PC-9 (cell line): ENCODE measurements at places on chromosomes 2 and 18. TPM values are rescaled to one million over a fixed set of nuclear protein-coding genes. Genes with fewer than 3 reads are reported as not detected.

- no peak for DNase-seq
- no peak overlapping the region for H3K27ac ChIP-seq
- no peaks in the 10 kb centered on the region for H3K27me3 ChIP-seq
These were observed 3.6 kb downstream of the REG3A start for GRCh38 chr2:79155826-79156476.

GRCh38 chr2:105756435-105756834 is 11.7 kb downstream of the NCK2 start:
- DNase-seq: no peak
- no peak overlapping the region for H3K27ac ChIP-seq
- 0 out of 2 replicates have a peak, but pooled peaks cover 7% of the 10 kb centered on the region for H3K36me3 ChIP-seq
- no peak overlapping the region for H3K4me3 ChIP-seq

GRCh38 chr18:44464398-44465180 is 216.1 kb upstream of the SETBP1 start:
- DNase-seq: no peak
- no peaks in the 10 kb centered on the region for H3K36me3 ChIP-seq
- H3K4me3 ChIP-seq: no peak overlapping the region
- no peak overlapping the region for H3K27ac ChIP-seq

GRCh38 chr2:144946263-144946662 is 426.3 kb upstream of the ZEB2 start:
- DNase-seq: no peak
- no peaks in the 10 kb centered on the region for H3K36me3 ChIP-seq

RND3 gene
- total RNA-seq: 72.9 and 99.1 TPM in 2 replicates

GRCh38 chr2:218995972-218996711 is 2.9 kb upstream of the CRYBA2 start:
- H3K4me3 ChIP-seq: peak overlapping the region; percentile 55; the same call in 1 of the 2 replicates
- H3K27me3 ChIP-seq: peaks cover 37% of the 10 kb centered on the region; the same call in 1 of the 2 replicates
- H3K4me1 ChIP-seq: peaks cover 9% of the 10 kb centered on the region; the same call in 1 of the 2 replicates

CSRNP3 gene
- 0.41 and 0.85 TPM in 2 replicates for total RNA-seq

- no peaks in the 10 kb centered on the region for H3K27me3 ChIP-seq
- no peak overlapping the region for H3K27ac ChIP-seq
- DNase-seq: no peak
- no peaks in the 10 kb centered on the region for H3K4me1 ChIP-seq
- H3K36me3 ChIP-seq: no peaks in the 10 kb centered on the region
These were observed 571.1 kb downstream of the TNS1 start for GRCh38 chr2:217431577-217432269.

DNA sequence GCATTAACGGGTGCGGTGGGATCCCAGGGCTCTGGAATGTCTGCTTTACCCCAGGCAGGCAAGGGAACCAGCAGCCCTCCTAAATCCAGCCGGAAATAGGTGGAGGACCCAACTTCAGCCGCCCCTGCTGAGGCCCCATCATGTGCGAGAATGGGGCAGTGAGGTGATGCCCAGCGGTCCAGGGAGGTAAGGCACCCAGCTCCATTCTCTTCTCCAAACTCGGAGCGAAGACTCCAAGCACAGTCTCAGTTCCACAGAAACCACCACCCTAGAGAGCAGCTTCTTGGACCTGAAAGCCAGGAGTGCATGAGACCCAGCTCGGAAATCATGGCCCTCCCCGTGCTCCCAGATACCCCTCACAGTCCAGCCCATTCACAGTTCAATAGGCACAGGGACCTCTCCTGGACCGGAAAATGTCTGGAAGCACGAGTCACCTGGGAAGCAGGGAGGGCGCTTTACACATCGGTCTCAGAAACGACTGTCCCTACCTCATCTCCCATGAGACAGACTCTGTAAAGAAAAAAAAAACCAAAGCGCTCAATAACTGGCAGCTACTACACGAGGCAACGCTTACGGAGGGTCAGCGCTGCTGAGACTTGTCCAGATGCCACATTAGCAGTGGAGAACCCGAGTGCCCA is 2.0 kb downstream of the SDC1 start:
- H3K27ac ChIP-seq: peak overlapping the region; percentile 61; the same call in 1 of the 2 replicates
- H3K4me1 ChIP-seq: peaks cover 39% of the 10 kb centered on the region
- H3K27me3 ChIP-seq: no peaks in the 10 kb centered on the region
- no peaks in the 10 kb centered on the region for H3K36me3 ChIP-seq
- H3K4me3 ChIP-seq: peak overlapping the region; percentile 93

GRCh38 chr2:88903749-88904353 is 212.4 kb downstream of the RPIA start:
- DNase-seq: no peak
- no peak overlapping the region for H3K4me3 ChIP-seq
